ENCODE measurements at places on chromosomes 5 and 9. TPM values are rescaled to one million over a fixed set of nuclear protein-coding genes. Genes with fewer than 3 reads are reported as not detected.

DNA sequence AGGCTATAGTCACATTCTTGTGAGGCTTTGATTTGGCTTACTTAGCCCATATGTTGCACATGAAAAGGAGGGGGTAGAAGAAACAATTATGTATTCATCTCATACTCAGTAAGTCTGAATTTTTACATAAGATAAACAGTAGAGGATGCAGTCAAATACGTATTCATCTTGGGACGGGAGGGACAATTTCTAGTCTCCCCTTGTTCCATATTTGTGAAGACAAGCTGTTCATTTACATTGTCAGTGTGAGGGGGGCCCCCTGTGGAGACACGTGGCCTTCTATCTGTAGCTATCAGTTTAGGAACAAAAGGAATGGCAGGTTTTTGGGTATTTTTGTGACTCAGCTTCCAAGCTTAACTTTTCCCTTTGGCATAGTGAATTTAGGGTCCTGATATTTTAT, 49.2 kb upstream of the PPP1R2B start:
- DNase-seq: no peak

- peak; percentile 74 for DNase-seq
These were observed 915 bp downstream of the ZFAND5 start for GRCh38 chr9:72363908-72364678.

DNA sequence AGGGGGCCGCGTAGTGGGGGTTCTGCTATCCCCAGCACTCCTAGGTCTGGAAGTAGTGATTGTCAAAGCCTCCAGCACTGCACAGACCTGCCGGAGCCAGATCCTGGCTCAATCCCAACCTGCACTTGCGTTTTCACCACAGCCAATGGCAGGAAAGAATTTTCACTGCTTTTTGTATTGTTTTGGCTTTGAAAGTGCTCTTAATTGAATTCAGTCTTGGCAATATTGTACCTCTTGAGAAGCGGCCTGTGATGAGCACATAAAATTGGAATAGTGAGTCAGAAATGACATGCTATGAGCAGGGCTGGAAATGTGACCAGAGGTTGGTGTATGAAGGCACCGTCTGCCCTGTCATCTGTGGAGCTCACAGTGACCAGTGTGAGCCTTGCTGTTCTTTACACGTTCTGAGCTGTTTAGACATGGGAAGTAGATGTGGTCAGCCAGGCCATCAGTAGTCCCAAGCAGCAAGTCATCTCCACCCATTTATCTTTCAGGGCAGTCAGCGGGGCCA, 41.5 kb downstream of the SECISBP2 start:
- no peak for DNase-seq

Gene SUSD3
- polyA plus RNA-seq: 3.5 TPM

Gene LIFR
- polyA plus RNA-seq: not detected

GRCh38 chr5:136738829-136739228, 373.5 kb upstream of the TRPC7 start:
- no peak for DNase-seq

Gene RASGEF1C
- polyA plus RNA-seq: not detected

Gene CATSPER3
- polyA plus RNA-seq: not detected

- DNase-seq: no peak
These were observed 24.7 kb downstream of the DAP start for GRCh38 chr5:10736354-10736753.
